CD4-positive, alpha-beta memory T cell (primary cell): ENCODE measurements at places on chromosomes 5 and 9. TPM values are rescaled to one million over a fixed set of nuclear protein-coding genes. Genes with fewer than 3 reads are reported as not detected.

Gene GFPT2
- total RNA-seq: 1.00 TPM

Gene CER1
- total RNA-seq: not detected

Gene KLF4
- 0.79 TPM for total RNA-seq

Gene TMEM161B
- total RNA-seq: 32.3 TPM

Gene MCTP1
- total RNA-seq: not detected

- H3K4me3 ChIP-seq: no peak overlapping the region
- no peaks in the 10 kb centered on the region for H3K4me1 ChIP-seq
- H3K27me3 ChIP-seq: no peaks in the 10 kb centered on the region
- H3K27ac ChIP-seq: no peak overlapping the region
- H3K36me3 ChIP-seq: no peaks in the 10 kb centered on the region
Measured at GRCh38 chr9:110777876-110778215, 109.3 kb downstream of the MUSK start.

GRCh38 chr5:157902449-157903116, 43.6 kb upstream of the CLINT1 start:
- H3K36me3 ChIP-seq: no peaks in the 10 kb centered on the region
- H3K4me3 ChIP-seq: no peak overlapping the region
- no peaks in the 10 kb centered on the region for H3K4me1 ChIP-seq
- no peaks in the 10 kb centered on the region for H3K27me3 ChIP-seq
- no peak for DNase-seq

- H3K4me3 ChIP-seq: no peak overlapping the region
- H3K27me3 ChIP-seq: no peaks in the 10 kb centered on the region
- no peaks in the 10 kb centered on the region for H3K36me3 ChIP-seq
- no peaks in the 10 kb centered on the region for H3K4me1 ChIP-seq
Measured at GRCh38 chr5:157115502-157115901, 6.7 kb upstream of the HAVCR2 start.

- no peaks in the 10 kb centered on the region for H3K36me3 ChIP-seq
- H3K4me3 ChIP-seq: no peak overlapping the region
- no peaks in the 10 kb centered on the region for H3K4me1 ChIP-seq
- DNase-seq: no peak
Measured at GRCh38 chr5:142636093-142636492, 49.8 kb downstream of the FGF1 start.

GRCh38 chr5:83509540-83509939, 38.0 kb downstream of the VCAN start:
- H3K27ac ChIP-seq: no peak overlapping the region
- no peaks in the 10 kb centered on the region for H3K36me3 ChIP-seq
- DNase-seq: no peak
- no peak overlapping the region for H3K4me3 ChIP-seq

GRCh38 chr9:125359011-125359410, 97.4 kb downstream of the GAPVD1 start:
- peaks cover 49% of the 10 kb centered on the region for H3K36me3 ChIP-seq
- no peak overlapping the region for H3K4me3 ChIP-seq
- no peak for DNase-seq
- H3K27ac ChIP-seq: no peak overlapping the region
- no peaks in the 10 kb centered on the region for H3K27me3 ChIP-seq
- H3K4me1 ChIP-seq: no peaks in the 10 kb centered on the region

GRCh38 chr9:78654324-78654723, 357.4 kb downstream of the PSAT1 start:
- H3K4me3 ChIP-seq: no peak overlapping the region
- H3K36me3 ChIP-seq: no peaks in the 10 kb centered on the region
- H3K27me3 ChIP-seq: no peaks in the 10 kb centered on the region
- H3K27ac ChIP-seq: no peak overlapping the region
- H3K4me1 ChIP-seq: no peaks in the 10 kb centered on the region

GRCh38 chr9:107213561-107214028, 69.5 kb upstream of the RAD23B start:
- H3K27ac ChIP-seq: no peak overlapping the region
- H3K27me3 ChIP-seq: no peaks in the 10 kb centered on the region
- H3K4me1 ChIP-seq: peaks cover 7% of the 10 kb centered on the region
- H3K4me3 ChIP-seq: no peak overlapping the region

DNA sequence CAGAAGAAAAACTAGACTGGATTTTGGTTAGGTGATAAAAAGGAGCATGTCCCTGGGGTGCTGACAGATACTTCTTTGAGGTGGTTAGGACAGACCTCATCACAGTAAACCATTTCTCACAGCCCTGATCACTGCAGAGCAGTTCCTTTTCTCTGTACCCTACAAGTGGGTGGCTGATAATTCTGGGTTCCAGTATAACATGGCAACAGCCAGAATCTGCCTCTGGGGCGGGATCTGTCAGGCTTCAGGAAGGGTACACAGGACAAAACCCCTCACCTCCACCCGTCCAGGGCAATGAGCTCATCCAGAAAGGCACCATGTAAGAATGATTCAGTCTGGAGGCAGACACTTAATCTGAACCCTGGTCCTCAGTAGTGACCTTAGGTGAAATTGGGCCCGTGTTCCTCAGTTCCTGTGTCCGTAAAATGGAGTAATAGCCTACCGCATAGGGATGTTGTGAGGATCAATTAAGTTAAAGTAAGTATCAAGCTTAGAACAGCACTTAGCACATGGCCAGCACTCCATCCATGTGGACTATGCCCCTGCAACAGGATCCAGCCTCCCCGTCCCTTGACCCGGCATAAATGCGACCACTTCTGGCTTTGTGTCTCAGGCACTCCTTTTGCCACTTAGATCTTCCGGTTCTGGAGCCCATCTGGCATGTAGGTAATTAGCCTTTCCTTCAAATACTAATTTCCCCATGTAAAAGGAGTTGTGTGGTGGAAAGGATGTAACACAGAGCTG, 129.2 kb downstream of the LHFPL2 start:
- no peaks in the 10 kb centered on the region for H3K27me3 ChIP-seq
- no peak overlapping the region for H3K4me3 ChIP-seq
- DNase-seq: no peak
- H3K36me3 ChIP-seq: no peaks in the 10 kb centered on the region
- no peaks in the 10 kb centered on the region for H3K4me1 ChIP-seq

DNA sequence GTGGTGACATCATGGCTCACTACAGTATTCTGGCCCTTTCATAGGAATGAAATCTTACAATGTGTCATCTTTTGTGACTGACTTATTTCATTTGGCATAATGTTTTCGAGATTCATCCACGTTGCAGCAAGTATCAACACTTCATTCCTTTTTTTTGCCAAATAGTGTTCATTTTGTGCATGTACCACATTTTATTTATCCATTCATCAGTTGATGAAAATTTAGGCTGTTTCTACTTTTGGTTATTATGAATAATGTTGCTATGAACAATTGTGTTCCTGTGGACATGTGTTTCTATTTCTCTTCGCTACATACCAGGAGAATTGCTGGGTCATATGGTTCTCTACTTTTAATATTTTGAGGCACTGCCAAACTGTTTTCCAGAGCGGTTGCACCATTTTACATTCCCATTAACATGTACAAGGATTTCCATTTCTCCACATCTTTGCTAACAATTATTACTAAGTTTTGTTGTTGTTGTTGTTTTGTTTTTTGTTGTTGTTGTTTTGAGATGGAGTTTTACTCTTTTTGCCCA, 43.5 kb downstream of the RMI1 start:
- no peaks in the 10 kb centered on the region for H3K4me1 ChIP-seq
- H3K27me3 ChIP-seq: no peaks in the 10 kb centered on the region
- no peaks in the 10 kb centered on the region for H3K36me3 ChIP-seq

DNA sequence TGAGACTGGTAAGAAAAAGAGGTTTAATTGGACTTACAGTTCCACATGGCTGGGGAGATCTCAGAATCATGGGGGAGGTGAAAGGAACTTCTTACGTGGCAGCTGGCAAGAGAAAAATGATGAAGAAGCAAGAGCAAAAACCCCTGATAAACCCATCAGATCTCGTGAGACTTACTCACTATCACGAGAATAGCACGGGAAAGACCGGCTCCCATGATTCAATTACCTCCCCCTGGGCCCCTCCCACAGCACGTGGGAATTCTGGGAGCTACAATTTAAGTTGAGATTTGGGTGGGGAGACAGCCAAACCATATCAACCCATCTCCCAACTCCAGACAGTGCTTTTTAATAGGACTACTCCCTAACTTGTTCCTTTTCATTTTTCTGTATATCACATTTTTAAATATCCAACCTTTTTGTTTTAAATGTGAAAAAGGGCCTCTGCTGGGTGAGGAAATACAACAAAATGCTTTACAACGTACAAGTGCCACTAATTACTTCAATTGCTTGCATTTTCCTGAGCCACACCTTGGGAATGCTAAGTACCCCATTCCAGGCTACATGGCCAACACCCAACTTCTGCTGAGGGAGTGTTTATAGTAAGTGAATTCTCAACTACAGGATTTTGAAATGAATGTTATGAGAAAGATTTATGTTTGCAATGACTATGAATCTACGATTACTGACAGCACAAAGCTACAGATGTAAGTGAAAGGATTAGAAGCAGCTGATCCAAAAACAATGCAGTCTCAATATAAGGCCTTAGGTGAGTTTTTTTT, 294.1 kb upstream of the CD180 start:
- H3K27me3 ChIP-seq: no peaks in the 10 kb centered on the region
- no peak overlapping the region for H3K4me3 ChIP-seq
- H3K27ac ChIP-seq: no peak overlapping the region
